Stimulated activated CD8-positive, alpha-beta memory T cell treated with anti-CD3 and anti-CD28 coated beads, Interleukin-12 subunit alpha, Interleukin-12 subunit beta, amount 100 ng/mL, for 4 hours (primary cell): ENCODE measurements at places on chromosomes 1 and 21.
A peak's percentile ranks its signal among the peaks of the same experiment; 100 is the strongest.

DNA sequence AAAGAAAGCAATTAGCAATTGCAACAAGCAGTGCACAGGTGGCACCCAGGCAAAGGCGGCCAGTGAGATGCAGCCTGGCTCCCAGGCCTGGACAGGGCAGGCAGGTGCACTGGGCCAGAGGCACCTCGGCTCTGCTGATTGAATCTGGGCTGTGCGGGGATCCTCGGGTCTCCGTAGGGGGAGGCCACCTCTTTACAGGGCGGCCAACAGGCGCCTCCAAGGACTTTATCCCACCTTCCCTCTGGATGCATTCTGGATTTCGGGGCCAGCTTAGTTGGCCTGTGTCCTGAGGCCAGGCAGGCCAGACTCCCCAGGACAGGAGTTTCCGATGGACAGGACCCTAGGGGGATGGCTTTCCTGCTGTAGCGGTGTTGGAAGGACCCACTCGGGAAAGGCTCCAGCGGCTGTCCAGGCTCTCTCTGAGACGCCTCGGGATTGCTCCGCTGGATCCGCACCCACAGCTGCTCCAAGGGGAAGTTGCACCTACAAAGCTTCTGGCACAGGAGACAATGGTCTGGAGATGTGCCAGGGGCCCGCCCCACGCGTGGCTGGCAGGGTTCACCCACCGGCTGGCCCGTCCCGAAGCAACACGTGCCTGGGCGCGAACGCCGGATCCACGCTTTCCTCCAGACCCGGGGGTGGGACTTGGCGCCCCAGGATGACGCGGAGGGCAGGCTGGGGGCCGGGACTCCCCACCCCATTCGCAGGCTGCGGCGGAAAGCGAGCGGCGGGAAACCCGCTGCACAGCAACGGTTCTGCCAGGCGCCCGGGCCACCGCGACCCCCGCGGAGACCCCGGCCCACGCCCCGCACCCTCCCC lies 810 bp downstream of the SLC19A1 start:
- DNase-seq, result peak; percentile 62

GRCh38 chr21:35059742-35060141 lies 10.6 kb upstream of the RUNX1 start:
- no peak for DNase-seq

- DNase-seq, result no peak
These were observed 67.9 kb upstream of the KIRREL1 start for GRCh38 chr1:157925419-157926166.

- DNase-seq, result no peak
These were observed 26.2 kb upstream of the CD1A start for GRCh38 chr1:158227904-158228623.

DNA sequence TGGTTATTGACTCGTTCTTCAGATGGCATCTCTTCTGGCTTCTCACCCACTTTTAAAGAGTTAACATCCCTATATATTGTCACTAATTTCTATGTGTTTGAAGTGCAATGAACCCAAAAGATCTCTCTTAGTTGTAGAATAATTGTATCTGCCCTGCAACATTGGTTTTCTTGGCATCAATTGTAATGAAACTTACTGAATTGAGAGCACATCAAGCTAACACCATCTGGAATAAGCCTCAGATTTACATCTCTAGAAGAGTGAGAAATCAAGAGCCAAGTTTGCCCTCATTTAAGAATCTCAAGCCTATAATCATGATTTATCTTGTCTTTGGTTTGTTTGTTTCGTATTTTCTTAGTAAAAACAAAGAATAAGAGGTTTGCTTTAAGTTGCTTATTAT lies 372.6 kb upstream of the LRRC7 start:
- DNase-seq, result no peak
